H4 (cell line): ENCODE measurements at places on chromosomes 4 and X.

GRCh38 chrX:30607155-30607554 lies 29.6 kb upstream of the TASL start:
- DNase-seq: no peak

DNA sequence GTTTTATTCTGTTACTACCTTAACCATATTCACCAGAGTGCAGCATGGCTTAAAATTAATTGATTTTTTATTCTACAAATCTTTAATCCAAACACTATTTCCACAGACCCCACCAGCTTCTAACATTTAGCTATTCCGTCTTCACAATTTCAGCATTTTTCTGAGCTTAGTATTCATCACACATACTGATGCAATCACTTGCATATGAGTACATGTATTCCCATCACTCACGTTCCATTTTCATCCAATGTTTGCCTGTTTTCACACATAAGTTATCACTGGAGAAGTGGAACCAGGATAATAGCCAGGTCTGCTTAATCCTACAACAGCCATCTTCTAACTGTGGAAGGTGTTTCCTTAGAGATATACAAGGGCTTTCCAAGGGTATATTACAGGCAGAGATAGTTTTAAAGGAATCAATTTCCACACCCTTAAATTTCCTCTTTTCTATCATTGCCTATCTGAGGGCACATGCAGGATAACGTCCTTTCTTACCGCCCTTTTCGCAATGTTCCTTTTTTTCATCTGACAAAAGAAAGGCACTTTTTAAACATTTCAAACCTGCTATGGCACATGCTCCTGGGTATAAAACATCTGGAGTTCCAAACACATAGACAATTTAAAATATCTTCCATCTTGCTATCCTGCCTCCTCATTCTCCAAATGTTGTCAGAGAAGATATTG lies 115.8 kb downstream of the CORIN start:
- DNase-seq: no peak

- DNase-seq: no peak
Measured at GRCh38 chrX:11424903-11425674, 131.9 kb downstream of the AMELX start.

DNA sequence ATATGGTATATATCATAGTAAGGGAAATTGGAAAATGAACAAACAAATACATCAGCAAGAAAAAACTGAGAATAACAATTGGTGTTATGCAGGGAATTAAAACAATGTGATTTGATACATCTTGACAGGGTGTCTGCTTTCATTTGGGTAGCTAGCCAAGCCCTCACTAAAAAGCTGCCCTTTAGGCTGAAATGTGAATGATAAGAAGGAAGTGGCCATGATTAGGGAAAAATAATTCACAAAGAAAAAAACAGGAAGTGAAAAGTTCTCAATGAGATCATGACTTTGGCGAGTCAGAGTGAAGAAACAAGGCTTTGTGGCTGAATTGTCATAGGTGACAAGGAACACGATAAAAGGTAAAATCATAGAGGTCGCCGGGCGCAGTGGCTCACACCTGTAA lies 675.8 kb upstream of the SLIT2 start:
- DNase-seq: no peak

- no peak for DNase-seq
Measured at GRCh38 chr4:47075262-47075661, 43.9 kb downstream of the GABRB1 start.

DNA sequence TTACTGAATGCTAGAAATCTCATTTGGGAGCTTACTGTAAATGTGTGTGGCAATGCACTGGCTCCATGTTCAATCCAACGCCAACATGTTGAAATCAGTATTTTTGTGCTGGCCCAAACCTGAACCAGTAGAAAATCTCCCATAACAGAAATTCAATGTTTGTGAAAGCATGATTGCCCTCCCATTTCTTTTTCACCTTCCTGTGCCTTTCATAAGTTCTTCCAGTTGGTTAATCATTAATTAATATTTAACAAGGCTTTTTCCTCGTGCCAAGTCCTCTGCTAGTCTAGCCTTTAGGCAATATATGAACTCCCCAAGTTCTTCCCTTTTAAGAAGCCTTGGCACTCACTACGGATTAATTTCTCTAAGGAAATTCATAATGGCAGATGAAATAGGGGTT lies 1.3 kb upstream of the PLS3 start:
- DNase-seq: no peak

DNA sequence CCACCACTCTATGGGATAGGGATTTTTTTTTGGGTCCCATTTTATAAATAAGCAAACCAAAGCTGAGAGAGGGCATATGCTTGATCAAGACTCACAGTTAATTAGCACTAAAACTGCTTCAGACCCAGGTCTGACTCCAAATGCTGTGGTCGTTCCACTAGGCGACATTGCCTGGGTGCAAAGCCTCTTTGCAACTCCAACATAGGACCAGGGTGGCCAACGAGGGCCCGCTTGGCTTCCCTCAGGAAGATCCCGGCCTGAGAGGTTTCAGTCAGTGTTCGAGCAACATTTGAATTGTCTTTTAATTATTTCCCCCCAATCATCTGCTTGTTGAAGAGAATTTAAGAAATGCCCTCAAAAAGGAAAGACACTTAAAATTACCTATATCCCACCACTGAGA lies 11.2 kb downstream of the PJA1 start:
- no peak for DNase-seq

DNA sequence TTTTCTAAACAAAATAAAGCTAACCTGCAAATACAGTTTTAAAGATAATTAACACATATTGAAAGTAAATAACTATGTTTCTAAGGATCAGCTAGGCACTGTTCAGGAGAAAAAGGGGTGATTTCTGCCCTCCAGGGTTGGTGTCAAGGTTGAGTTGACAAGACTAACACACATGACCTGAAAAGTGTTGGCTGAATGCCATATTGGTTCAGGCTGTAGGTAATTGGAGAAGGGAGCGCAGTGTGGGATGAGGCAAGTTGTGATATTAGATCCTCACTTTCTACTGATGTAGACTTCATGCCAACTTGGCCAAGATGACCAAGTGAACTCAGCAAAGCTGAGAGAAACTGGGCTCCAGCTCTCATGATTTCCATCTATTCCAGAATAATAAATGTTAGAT lies 42.2 kb downstream of the PPM1K start:
- no peak for DNase-seq

- DNase-seq: no peak
Measured at GRCh38 chr4:151901631-151902030, 140.8 kb upstream of the GATB start.

DNA sequence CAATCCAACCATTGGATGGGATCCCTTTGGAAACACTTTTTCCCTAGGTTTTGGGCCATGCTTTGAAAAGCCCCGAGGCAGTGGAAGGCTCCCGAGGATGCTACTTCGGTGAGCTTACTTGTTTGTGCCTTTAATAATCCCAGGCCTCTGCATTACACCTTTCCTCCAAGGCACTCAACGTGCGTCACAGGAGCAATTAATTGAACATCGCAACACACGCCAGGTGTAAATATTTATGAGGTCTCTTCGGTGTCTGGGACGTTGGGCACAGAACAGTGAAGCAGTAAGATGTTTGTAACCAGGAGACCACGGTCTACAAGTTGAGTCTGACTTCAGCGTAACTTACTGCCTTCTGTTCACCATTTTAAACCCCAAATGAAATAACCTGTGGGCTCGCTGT lies 97.3 kb downstream of the CLNK start:
- DNase-seq: no peak

- DNase-seq: no peak
Measured at GRCh38 chrX:78140206-78140605, 756 bp upstream of the TAF9B start.

GRCh38 chrX:134074151-134074550 lies 88.8 kb upstream of the GPC3 start:
- no peak for DNase-seq

GRCh38 chr4:62285026-62285425 lies 1084.9 kb downstream of the ADGRL3 start:
- DNase-seq: no peak

GRCh38 chrX:24661292-24661691 lies 14.1 kb upstream of the PCYT1B start:
- no peak for DNase-seq

DNA sequence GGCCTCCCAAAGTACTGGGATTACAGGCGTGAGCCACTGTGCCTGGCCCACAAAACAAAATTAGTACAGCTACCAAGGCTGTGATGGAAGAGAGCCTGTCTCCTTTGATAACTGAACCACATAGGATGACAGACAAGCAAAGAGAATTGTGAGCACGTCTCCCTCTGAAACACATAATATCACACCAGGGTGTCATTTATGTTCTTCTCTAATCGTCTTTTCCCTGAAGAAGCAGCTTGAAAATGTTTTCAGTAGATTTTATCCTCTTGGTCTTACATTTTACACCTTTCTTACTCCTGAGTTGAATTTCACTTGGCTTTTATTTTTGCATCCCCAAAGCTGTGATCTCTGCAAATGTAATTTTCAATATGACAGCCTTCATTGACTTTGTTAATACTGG lies 67.8 kb downstream of the TENM3 start:
- DNase-seq: no peak

DNA sequence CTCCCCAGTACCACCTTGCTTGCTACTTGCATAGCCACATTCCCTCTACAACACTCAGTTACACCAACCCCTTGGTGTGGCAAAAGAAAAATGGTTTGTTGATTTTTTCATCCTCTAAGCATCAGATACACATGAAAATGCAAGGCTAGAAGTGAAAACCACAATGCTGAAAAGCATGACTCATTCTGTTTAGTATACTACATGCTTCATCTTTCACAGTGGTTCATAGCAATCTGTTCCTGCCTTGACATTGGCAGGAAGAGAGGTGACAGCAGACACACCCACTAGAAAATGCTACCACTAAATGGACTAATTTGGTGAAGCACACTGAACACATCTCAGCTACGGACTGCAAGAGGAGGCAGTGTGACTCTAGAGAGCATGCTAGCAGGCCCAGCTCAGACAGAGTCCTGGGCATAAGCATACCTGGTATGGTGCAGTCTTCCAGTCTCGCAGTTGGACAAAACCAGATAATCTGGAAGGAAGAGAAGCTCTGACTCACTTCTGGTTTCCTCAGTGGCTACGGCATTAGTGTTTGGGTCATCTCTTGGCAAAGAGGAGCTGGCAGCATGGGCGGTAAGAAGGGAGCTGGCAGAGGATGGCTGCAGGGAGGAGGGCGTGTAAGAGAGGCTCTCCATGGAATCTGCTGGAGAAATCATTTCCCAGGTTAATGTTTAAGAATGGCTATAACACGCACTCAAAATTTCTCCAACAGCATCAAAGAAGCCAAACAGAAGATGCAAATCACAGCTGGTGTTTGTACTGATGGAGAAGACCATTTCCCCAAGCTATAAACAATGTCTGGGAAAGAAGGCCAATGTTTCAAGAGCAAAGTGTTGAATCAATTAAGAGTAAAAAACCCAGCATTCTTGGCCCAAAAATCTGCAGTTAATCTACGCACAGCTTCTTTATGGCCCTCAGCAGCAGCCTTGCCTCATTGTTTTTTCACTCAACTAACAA lies 37.8 kb downstream of the GAB3 start:
- DNase-seq: peak; percentile 93

DNA sequence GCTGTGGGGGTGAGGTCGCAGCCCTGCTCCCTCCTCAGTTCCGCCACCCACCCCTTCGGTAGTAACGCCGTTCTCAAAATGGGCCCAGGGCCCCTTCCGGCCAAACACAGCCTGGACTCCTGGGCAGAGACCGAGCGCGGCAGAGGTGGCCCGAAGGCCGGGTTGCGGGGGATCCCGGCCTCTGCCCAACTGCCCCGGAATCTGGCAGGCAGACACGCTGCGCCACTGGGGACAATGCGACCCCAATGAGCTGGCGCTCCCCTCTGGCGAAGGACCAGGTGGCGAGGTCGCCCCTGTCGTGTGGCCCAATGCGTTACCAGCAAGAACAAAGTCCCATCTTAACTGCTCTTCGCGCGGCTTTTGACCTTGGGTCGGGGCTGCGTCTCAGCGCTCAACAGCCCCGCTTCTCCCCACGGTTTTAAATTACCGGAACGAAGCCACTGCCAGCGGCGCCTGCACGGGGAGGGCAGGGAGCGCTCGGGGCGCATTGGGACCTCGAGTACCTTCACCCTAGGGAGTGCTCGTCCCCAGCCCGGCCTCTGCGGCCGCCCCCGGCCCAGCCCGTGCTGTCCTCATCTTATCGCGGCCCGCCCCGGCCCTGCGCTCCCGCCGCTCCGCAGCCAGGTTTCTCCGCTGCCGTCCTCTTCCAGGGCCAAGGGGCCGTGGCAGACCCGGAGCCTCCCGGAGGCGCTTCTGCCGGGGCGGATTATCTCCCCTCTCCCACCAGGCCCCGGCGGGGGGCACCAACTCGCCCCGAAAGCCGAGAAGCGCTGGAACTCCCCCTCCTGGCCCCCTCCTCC lies 22.2 kb upstream of the HMX1 start:
- no peak for DNase-seq

GRCh38 chrX:75989806-75990590 lies 182.9 kb upstream of the PBDC1 start:
- no peak for DNase-seq

GRCh38 chrX:925652-926061 lies 286.8 kb downstream of the CRLF2 start:
- no peak for DNase-seq

DNA sequence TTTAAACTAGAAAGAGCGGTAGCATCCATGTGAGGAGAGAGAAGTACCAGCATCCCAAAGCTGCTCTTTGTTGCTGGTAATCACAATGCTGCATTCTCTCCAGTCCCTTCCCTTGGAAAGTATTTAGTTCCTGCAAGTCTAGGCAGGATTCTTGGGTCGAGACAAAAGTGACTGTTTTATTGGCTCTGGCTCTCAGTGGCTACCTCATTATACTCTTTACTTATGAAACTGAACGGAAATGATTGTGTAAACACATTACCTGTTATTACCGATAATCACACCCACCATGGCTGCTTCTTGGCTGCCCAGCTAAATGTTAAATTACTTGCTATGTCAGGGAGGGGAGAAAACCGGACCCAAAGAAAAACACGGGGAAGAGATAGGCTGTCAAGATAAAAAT lies 26.2 kb downstream of the ATXN3L start:
- no peak for DNase-seq

DNA sequence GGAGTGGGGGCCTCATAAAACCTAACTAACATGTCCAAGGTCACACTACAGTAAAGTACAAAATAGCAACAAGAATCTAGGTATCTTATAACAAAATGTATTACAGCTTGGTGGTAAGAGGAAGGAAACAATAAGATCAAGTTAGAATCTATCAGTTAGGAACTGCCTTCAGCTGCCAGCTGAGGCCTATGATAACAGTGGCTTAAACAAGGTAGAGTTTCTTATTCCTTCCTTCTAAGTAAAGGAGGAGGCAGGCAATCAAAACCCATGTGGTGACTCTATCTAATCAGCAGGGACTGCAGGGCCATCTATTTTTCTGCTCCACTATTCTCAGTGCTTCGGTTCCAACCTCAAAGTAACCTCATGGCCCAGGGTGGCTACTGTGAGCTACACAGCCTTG lies 10.9 kb downstream of the SH3D19 start:
- no peak for DNase-seq

- DNase-seq: no peak
Measured at GRCh38 chr4:14155803-14156202, 528.3 kb upstream of the BOD1L1 start.

DNA sequence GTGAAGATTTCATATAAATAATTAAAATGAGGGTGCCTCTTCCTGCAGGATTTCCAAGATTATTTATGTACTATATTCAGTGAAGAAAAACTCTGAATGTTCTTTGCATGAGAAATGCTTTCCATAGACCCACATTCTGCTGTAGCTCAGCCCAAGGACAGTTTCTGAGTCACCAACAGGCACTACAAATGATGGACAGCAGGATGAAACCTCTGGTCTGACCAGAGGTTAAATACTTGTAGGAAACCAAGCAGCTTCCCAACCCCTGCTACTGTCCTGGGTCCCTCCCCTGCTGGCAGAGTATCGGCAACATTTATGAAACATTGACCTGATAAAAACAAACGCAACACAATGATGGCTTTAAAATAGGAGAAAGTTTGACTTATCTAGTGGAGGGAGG lies 73.1 kb downstream of the CXXC4 start:
- DNase-seq: no peak
